ENCODE measurements at places on chromosomes 16 and 17.

- DNase-seq = peak; percentile 62
Observed at GRCh38 chr17:82871056-82871775, 31.4 kb upstream of the ZNF750 start.

GRCh38 chr17:57962279-57963148, 7.3 kb upstream of the CUEDC1 start:
- DNase-seq = no peak

GRCh38 chr17:42879596-42879985, 21.0 kb upstream of the G6PC1 start:
- no peak for DNase-seq

DNA sequence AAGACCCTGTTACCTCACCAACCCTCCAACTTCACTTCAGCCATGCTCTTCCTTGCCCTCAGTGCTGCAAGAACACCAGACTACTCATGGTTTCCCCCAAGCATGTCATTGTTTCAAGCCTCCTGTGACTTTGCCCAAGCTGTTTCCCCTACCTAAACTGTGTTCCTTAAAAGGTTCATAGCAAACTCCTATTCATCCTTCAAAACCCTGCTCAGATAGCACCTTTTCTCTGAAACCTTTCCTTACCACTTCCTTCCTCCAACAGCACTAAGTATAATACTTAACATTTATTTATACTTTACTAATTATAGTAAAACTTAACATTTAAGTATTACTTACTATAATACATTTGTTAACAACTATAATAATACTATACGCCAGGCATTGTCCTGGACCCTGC, 136.2 kb downstream of the CCT6B start:
- DNase-seq = no peak

DNA sequence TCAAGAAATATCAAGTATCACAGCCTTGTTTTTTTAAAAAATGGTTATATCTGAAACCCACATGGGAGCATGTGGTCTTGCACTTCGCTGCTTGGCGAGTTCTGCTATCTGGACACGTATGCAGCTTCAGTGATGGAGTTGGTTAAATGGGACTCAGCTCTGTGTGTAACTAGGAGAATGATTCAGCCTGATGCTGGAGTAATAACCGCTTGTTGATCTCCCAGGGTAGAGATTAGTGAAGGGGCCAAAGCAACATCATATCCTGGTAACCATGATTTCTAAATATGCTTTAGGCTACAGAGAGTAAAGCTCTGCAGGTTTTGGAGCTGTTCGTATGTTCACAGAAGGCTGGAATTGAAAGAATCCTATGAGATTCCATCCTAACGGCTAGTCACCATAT, 63.2 kb downstream of the IQCK start:
- no peak for DNase-seq

- DNase-seq = no peak
Observed at GRCh38 chr17:47204722-47205418, 4.3 kb upstream of the MYL4 start.

GRCh38 chr16:20191566-20191965, 117.9 kb upstream of the GPR139 start:
- DNase-seq = no peak

- DNase-seq = no peak
Observed at GRCh38 chr17:37640015-37640414, 3.2 kb downstream of the DDX52 start.

DNA sequence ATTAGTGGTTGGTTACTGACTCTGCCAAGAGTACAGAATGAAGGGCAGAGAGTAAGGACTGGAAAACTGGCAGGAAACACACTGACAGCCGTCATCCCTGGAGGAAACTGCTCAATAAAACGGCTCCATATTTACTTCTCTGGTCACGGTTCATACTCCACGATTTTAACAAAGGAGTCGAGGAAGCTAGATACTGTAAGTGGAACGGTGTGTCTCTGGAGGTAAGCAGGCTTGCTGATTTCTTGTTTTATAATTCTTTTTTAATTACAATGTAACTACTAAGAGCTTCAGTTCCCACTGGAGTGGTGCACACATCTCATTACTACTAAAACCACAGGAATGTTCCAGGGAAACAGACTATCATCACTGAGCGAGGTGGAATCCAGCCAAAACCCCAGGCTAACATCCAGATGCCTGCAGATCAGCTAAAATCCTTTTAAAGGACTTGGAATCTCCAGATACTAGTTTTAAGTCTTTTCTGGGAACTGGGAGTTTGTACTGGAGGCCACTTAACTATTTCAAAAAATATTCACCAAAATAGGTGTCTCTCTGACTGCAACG, 17.8 kb downstream of the SERPINF1 start:
- DNase-seq = no peak

DNA sequence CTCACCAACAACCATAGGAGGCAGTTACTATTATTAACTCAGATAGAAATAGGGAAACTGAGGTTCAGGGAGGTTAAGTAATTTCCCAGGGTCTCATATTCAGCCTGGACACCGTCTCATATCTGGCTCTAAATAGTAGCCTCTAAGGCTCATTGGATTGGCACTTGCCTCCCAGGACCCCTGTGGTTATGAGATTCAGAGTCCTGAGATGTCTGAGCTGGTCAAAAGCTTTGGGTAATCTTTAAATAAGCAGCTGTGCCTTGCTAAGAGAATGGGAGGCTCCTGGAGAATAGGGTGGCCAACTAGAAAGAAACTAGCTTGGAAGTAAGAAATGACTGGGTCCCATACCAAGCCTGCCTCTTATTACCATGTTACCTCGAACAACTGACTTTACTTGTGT, 50.3 kb upstream of the CRHR1 start:
- DNase-seq = no peak

DNA sequence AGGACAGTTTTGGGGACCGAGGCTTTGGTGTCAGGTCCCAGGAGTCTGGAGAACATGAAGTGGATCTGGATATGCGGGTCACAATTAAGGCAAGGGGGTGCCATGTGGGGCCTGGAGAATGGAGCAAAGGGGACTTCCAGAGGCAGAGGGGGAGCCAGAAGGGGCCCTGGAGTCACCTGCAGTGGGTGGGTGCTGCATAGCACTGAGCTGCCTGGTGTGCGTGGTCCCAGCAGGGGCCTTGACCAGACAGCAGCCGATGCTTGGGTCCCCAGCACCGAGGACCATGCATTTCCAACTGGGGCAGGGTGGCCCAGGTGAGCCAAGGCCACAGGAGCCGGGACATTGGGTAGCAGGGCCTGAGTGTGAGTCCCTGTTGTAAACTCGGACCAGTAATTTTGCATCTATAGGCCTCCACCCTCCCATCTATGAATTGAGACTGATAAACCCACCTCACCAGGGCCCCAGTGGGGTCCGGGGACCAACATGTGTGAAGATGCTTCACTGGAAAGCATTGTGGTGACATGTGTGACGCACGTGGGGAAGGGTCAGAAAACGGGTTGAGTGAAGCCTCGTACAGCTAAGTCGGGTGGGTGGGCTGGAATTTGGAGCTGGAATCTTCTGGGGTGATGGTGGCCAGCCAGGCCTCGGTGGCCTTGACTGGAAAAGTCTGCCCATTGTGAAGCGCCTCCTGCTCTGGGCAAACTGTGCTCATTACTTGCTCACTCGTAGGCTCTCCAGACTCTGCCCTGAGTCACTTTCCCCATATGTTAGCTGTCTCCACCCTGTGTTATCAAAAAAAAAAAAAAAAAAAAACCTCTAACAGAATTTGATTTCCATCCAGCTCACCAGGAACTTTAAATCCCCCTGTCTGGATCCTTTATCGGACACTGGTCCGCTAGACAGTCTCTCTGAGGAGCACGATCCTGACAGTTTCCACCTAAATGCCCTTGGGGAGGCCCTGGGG, 90.5 kb upstream of the ZNF469 start:
- no peak for DNase-seq

GRCh38 chr17:83053739-83054451, 25.5 kb upstream of the METRNL start:
- no peak for DNase-seq

- no peak for DNase-seq
Observed at GRCh38 chr17:83195330-83196023, 116.1 kb downstream of the METRNL start.

DNA sequence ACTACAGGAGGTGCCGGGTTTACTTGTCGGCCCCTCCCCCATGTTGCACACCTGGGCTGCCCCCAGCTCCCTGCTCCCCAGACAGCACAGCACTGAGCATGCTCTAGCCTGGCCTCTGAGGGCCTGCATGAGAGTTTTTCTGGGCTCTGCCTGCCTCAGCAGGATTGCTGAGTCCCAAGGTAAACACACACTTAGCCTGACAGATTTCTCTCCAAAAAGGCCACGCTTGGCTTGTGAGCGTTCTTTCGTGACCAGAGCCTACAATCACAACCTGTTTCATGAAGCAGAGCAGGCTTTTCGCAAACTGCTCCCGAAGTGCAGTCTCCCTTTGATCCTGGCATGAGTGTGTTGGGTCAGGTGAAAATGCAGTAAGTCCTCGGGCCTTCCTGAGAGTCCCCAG, 9.8 kb upstream of the CD300E start:
- peak; percentile 97 for DNase-seq
